Inflammatory macrophage treated with lipopolysaccharide for 4 hours (primary cell): ENCODE measurements at places on chromosomes 2 and 18.

GRCh38 chr2:109663721-109664120 lies 49.6 kb downstream of the SOWAHC start:
- DNase-seq = no peak

GRCh38 chr2:82811946-82812345 lies 1647.1 kb downstream of the SUCLG1 start:
- no peak for DNase-seq

- DNase-seq = peak; percentile 48
Observed at GRCh38 chr2:130385709-130386108, 29.9 kb downstream of the PTPN18 start.

- no peak for DNase-seq
Observed at GRCh38 chr2:224860786-224861185, 144.6 kb upstream of the CCDC195 start.

DNA sequence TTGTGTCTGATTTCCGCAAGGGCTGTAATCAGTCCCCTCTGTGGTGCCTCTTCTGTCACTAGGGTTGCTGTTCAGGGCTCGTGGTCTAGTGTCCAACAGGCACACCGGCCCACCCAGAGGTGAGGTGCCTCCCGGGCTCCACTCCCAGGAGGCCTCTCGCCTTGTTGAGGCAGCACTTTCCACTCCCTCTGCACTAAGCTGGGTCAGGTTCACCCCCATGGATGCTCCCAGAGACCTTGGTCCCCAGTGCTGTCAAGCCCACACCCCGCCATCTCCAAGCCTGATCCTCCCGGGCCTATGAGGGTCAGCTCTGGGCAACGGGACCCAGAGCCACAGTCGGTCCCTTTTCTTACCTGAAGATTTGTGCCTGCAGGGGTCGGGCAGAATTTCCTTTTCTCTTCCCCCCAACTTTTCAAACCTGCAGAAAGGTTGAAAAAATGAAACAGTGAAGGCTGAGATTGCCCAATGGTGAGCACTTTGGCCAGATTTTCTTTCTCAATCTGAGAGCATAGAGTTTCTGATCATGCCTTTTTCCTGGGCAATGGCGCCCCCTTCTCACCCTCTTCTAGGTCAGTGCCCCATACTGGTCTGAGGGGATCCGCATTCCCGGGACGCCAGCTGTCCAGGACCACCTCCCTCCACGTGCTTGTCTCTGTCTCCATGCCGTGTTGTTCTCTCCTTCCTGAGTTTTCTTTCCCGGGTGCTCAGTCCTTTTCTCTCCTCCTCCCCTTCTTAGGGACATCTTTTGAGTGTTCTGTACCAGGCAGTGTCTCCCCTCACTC lies 148.0 kb downstream of the ASB1 start:
- no peak for DNase-seq

- DNase-seq = no peak
Observed at GRCh38 chr2:9296559-9296958, 89.9 kb downstream of the ASAP2 start.

GRCh38 chr2:91477731-91478672 lies 2786.5 kb downstream of the RPIA start:
- DNase-seq = no peak

DNA sequence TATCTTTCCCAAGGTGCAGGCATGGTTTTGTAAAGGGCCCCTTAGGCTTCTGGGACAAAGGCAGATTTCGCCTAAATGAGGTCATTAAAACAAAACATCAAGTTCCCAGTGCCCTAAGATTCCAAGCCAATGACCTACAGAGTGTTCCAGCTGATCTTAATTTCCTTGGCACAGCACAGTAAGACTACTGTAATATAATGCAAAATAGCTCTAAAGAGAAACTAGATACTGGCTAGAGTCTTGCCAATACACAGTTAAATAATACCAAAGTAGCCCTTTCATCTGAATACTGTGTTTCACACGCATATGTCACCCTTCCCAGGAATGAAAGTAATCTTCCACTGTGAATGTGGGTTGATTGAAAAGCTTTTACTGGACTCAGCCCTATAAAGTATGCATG lies 14.7 kb downstream of the GRB14 start:
- DNase-seq = no peak

- no peak for DNase-seq
Observed at GRCh38 chr2:42008241-42008921, 39.4 kb upstream of the PKDCC start.

DNA sequence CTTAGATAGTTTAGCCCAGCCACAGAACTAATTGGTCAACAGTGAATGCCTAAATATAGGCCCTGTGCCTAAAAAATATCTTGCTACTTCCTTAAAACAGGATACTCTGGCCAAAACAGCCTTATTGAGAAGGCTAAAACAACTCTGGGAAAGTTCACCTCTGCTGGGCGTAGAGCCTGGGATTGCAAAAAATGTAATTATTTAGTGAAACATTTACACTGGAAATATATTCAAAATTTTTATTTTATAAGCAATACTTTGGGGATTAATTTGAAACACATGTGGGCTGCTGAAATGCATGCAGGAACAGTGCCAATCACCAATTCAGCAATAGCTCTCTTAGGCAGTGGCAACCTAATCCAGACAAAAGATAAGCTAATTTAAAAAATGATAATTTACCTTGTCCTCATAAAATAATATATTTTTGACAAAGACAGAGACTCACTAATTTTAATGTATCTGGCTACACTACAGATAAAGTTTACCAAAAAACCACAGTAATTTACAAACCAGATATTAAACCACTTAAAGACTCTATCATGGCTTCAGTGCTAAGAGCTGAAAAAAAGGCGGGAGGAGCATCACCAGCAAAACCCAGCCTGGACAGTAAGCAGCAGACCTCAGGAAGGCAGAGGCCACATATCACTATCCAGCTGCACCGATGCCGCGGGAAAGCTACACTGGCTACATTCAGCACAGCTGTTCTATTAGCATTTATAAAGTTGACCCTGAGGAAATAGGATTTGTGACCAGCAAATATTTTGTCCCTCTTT lies 18.5 kb downstream of the TRAK2 start:
- no peak for DNase-seq

GRCh38 chr2:23037596-23037995 lies 347.4 kb upstream of the KLHL29 start:
- DNase-seq = no peak

GRCh38 chr2:207863345-207863744 lies 93.6 kb upstream of the FZD5 start:
- DNase-seq = no peak

DNA sequence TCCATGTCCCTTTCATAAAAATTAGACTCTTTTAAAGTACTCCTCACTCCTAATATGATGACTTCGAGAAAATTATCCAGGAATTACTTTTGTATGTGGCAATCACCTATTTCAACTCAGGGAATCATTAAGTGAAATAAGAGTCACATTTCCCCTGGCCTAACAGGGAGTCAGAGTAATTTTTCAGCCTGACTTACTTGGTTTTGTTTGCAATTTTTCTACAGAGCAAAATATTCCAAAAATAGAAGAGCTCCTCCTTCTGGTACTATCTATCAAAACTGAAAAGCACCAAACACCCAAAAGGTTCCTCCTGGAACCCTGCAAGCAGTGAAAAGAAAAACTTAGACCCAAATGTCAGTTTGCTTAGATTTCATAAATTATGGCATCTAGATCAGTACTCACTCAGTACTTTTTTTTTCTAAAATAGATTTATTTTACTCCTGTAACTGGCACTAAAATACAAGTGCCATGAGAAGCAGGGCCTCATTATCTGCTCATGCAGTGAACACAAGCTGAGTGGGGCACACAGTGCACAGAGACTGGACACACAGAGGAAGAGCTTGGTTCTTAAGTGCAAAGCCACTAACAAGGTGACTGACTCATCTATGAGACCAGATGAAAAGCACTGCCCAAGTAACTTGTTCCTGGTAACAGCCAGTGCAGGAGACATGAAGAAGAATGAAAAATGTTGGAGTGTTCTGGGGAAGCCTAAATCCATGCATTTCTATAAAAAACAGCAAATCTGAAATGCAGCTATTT lies 28.7 kb downstream of the ACAA2 start:
- no peak for DNase-seq

DNA sequence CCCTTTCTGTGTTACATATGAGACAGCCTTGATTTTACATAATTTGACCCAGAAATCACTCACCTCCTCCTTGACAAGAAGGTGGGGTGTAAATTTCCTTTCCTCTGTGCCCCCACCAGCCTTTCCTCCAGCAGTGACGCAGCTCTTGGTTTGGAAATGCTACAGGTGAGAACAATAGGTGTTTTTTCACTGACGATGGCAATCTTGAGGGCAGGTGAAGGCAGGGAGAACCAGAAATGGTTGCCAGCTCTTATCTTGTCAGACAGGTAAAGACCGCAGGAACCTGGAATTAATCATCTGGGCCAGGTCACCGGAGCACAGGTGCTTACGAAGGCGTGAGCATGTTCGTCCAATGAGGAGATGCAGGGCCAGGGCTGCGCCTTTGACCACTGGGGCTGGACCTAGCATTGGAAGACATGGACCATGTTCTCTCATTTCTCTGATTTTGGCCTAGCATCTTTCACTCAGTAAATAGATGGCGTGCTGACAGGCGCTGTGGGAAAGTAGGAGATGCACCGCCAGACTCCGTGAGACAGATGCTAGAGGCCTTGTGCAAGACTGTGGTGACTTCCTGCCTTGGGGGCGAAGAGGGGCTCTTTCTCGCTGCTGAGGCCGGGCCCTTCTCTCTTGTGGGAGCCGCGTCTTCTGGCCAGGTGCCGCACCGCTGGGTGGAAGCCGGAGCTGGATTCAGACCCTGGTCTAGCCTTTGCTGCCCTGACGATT lies 4.0 kb downstream of the CIDEA start:
- no peak for DNase-seq

DNA sequence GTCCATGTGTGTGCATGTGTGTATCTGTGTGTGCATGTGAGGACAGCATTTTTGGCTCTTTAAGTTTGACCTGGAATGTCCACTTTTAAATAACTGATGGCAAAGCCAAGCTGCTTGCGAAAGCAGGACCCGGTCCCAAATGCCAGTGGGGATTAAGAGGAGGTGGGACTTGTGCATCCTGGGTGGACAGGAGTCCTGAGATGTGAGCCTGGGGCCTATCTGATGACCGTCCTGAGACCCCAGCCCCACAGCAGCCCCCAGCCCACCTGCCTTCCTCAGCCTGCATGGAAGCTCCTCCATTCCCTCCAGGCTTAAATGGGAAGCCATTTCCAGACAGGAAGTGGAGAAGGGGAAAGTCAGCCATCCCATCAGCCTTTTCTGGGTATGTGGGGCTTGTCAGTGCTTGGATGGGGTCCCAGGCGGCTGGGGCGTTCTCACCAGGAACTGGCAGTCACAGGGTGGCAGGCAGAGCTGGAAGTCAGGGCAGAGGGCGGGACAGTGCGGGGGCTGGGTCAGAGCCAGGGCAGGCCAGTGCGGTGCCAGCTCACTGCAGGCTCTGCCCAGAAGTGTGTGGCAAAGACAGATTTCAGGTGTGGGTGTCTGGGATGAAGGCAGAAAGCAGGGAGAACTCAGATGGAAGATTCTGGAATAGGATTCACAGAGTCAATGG lies 117.8 kb downstream of the ACKR3 start:
- no peak for DNase-seq

DNA sequence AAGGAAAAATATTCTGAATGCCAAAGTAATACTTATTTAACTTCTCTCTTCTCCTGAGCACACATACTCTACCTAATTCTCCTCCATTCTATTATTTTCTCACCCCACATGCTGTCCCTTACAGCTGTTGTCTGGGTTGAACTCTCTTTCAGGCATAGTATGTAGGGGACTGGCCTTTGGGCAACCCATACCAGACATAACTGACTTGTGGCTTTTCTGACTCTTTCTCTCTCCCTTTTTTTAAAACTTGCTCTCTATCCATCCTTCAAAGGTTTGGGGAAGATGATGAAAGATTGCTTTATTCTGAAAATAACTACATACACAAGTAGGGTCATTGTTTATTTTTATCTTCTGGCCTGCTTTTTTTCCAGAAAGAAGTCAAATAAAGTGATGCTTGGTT lies 69.9 kb upstream of the NOSTRIN start:
- no peak for DNase-seq

GRCh38 chr2:159086826-159087225 lies 118.4 kb downstream of the TANC1 start:
- DNase-seq = no peak

DNA sequence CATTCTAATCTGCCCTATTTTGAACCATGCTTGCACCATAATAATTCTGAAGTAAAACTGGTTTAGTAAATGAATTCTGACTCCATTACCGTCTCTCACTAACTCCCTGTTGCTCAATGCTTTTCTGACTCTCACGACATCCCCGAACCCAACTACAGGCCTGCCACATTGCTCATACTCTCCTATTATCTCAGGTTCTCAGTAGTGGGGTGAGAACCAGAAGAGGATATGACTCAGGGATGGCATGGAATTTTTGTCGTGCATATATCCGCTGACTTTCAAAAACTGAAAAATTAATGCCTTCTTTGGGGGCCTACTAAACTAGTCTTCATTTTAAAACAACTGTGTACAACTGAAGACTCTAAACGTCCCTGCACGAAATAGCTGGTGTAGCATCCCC lies 34.3 kb downstream of the NETO1 start:
- DNase-seq = no peak

DNA sequence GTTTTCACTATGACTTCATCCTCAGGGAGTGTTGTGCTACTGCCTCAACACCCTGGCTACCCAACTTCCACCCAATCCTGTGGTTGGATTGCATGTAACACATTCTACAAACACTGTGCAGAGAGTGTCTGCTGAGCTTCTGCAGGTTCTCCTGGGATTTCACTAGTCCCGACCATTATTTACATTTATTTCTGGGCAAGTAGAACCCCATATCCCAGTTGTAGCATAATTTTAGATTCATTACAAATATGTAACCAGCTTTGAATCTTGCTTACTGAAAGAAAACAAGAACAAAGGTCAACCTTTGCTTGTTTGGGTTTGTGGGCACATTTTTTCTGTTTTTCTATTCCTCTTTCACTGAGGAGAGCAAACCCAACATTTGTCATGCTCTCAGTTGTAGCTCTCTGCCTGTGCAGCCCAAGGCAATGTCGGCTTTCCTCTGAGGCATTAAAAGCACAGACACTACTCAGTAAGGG lies 2036.1 kb upstream of the LRRTM1 start:
- no peak for DNase-seq

- DNase-seq = no peak
Observed at GRCh38 chr2:232464544-232464885, 8.6 kb downstream of the ALPI start.

- no peak for DNase-seq
Observed at GRCh38 chr2:5692561-5693286, 540 bp downstream of the SOX11 start.

DNA sequence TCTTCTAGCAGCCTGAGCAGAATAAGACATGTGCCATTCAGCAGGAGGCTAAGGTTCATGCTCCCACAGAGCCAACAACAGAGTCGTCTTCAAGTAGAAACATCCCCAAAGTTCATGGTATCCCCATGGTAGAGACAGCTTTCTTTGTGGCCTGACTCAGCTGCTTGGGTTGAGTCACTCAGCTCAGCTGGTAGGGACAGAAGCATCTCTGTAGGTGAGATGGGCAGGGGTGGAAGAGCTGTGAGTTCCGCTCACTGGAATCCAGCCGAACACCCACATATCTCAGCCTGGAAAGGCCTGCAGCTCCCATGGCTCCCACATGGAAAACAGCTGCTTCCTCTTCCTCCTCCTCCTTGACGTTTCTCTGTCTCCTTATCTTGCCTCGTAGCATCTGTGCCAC lies 792.7 kb downstream of the RNF144A start:
- no peak for DNase-seq

DNA sequence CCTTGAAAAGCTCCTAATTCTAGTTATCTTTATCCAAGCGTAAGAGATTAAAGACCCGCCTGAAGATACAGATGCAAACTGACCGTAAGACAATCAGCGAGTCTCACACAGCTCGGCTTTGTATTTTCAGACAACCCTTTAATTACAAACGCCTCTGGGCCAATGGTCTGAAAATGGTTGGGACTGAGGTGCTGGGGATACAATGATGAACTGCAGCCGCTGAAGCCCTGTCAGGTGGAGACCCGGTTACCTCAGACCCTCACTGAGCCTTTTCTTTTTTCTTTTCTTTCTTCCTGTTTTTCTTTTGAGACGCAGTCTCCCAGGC lies 715 bp upstream of the CFAP36 start:
- no peak for DNase-seq
